Mucosa of descending colon (tissue), 3 donors: ENCODE measurements at places on chromosomes 5 and 9. TPM values are rescaled to one million over a fixed set of nuclear protein-coding genes. Genes with fewer than 3 reads are reported as not detected.

GRCh38 chr5:61333954-61334867 lies 2.2 kb downstream of the ZSWIM6 start:
- DNase-seq = no peak

GRCh38 chr5:923281-923873 lies 30.7 kb downstream of the TRIP13 start:
- peak; percentile 77 for DNase-seq

DNA sequence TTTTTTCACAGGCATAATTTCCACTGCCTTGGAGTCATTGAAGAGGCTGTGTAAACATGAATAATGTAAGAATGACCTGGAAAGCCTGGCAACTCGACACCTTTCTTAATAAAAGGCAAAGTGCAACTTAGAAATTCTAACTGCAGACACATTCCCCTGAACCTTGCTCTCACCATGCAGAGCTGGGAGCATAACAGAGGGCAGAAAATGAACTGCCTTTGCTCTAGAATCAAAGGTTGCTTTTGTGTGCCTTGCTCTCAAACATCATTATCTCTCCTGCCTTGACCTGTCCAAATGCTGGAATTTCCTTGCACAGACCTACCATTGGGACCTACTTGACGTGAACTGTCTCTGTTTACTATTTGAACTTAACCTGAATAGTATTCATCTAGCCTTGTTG lies 462.0 kb upstream of the ZNF462 start:
- DNase-seq = no peak

PDE4D gene
- total RNA-seq = 137 TPM

ZFP2 gene
- 3.2 TPM for total RNA-seq

DNA sequence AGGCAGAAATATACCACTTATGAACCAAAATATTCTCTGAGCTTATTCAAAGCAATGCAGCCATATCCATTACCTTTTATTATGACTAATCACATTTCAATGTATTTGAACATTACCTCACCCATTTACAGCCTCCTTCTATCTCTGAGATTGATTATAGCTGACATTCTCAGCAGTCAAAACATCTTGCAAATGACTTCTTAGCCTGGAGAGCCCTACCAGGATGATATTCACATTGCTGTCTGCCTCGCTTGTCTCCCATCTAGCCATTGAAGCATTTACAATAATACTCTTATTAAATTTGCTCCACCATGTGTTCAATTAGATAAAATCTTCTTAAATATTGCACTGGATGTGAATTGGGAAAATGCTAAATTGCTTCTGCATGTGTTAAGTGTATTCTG lies 1879.9 kb upstream of the ACO1 start:
- no peak for DNase-seq

TMC1 gene
- 0.77 TPM for total RNA-seq

TMOD1 gene
- total RNA-seq = 2.6 TPM

- DNase-seq = no peak
These were observed 5.5 kb upstream of the VAV2 start for GRCh38 chr9:133997584-133997983.

ALDH1A1 gene
- 72.9 TPM for total RNA-seq

DNA sequence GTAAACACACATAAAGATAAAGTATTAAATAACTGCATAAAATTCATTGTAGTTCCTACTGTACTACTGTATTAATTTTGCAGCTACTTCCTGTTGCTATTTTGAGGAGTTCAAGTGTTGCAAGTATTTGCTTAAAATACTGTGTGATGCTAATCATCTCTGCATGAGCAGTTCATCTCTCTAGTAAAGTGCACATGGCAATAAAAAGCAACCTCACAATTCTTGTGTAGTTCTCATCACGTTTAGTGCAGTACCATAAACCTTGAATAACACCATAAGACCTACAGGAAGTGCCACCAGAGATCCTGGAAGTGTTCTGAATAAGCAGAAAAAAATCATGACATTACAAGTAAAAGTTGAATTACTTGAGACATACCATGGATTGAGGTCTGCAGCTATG lies 34.6 kb downstream of the CPLANE1 start:
- no peak for DNase-seq

- no peak for DNase-seq
These were observed 215.2 kb upstream of the KLF4 start for GRCh38 chr9:107704774-107705173.

GRCh38 chr9:38641985-38642864 lies 21.8 kb upstream of the ANKRD18A start:
- DNase-seq = peak; percentile 68

ZNF366 gene
- 1.6 TPM for total RNA-seq

PRDM12 gene
- total RNA-seq = not detected

DNA sequence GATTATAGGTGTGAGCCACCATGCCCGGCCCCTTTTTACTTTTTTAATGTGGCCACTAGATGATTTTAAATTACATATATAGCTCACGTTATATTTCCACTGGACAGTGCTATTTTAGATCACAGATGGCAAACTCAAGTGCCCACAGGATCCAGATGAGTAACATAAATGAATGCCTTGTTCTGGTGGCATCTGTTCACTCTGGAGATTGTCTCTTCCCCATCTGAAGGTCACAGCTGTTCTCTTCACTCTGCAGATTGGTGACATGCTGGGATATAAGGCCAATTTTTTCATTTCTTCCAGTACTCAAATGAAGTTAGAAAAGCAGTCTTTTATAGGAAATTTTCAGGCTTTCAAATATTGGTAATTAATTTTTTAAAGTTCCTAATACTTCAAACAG lies 160.1 kb downstream of the DOCK8 start:
- DNase-seq = no peak

DNA sequence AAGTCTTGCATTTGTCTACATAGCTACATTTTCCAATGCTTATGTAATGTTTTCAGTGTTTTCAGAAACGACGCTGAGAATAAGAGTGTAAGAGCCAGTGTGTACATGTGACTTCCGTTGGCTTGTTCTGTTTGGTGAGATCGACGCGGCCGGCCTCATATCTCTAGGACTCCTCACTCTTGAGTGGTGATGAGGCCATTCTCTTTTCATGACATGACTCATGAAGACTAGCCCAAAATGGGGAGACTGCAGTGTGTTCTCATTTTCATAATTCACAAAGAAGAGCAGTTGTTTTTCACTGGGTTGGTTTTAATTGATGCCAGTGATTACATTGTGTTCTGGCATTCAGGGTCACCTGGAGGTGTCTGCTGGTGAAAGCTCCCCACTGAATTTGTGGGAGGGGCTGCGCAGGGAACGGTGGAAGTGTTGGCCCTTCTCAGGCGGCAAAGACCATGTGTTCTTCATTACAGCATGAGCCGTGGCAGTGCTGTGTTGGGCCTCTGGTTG lies 131.5 kb upstream of the OTULINL start:
- DNase-seq = peak; percentile 24

DNA sequence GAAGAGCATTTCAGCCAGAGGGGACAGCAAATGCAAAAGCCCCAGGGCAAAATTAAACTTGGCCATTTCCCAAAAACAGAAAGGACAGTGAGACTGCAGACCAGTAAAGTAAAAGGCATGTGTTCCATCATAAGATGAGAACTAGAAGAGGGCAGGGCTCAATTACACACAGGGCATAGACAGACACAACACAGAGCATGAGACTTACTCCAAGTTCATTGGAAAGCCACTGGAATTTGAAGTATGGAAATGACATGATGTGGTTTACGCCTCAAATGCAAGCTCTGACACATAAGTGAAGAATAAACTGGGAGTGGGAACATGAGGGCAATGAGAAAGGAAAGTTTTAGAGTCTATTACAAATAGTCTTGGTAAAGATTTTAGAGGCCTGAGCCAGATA lies 446.6 kb upstream of the GRIA1 start:
- DNase-seq = no peak

- DNase-seq = no peak
These were observed 162.1 kb downstream of the CWC27 start for GRCh38 chr5:64930672-64931318.

GRCh38 chr9:21522348-21522747 lies 40.2 kb upstream of the IFNE start:
- no peak for DNase-seq

CDX1 gene
- total RNA-seq = 306 TPM

DMRTA1 gene
- 1.2 TPM for total RNA-seq

GPR151 gene
- total RNA-seq = not detected

DNA sequence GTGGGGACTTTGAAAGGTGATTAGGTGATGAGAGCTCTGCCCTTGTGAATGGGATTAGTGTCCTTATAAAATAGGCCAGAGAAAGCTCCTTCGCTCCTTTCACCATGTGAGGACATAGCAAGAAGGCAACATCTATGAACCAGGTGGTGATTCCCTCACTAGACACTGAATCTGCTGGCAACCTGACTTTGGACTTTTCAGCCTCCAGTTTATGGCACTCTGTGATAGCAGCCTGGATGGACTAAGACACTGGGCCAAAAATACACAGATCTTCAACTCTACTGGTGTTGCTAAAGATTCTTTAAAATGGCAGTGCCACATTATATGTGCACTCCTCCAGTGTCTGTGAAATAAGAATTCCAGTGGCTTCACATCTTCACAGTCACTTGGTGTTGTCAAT lies 41.2 kb upstream of the COL15A1 start:
- DNase-seq = no peak

DNA sequence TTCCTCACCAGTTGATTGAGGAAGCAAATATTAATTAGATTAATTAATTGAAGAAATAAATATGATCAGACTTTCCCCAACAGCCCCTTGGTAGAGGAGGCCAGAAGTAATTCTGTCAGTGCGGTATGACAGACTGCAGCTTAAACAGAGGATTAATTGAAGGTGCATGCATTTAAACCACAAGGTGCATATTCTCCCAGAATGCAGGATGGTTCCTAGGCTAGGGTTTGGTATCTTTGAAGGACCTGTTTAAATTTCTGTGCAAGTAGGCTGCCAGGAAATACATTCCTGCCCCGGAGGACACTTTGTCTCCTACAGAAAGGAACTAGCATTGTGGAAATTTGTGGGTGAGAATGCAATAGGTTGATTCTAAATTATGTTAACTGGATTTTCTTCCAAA lies 50.5 kb upstream of the PALM2AKAP2 start:
- DNase-seq = no peak

DNA sequence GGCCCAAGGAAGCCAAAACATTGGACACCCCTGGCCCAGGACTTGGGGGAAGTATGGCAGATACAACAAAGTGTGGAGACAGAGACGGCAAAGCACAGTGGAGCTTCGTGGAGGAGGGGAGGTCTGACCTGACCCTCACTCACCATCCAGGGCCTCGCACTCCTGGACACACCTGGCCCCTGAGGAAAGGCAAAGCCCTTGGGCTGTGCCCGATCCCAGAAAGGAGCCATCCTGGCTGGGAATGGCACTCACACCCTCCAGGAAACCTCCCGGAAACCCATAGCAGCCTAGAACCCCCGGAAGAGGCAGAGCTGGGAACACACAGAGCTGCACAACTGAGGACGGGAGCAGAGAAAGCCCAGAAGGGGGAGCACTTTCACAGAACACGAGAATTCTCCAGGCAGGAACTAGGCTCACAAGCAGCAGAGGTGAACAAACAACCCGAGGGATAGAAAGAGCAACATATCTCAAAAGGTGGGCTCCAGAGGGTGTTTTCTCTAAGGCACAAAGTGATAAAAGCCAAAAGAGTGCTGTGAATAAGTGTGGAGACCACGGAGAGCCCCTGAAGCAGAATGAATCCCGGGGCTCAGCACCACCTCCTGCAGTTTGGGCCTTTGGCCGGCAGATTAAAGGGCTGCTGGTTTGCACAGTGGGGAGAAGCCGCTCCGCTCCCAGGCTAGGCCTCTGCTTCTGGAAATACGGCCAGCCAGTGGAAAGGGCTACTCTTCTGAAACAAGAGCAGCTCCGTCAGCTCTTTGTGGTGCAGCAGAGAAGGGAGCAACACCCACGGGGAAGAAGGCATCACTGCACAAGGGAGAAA lies 108.2 kb downstream of the UBE2R2 start:
- no peak for DNase-seq

DNA sequence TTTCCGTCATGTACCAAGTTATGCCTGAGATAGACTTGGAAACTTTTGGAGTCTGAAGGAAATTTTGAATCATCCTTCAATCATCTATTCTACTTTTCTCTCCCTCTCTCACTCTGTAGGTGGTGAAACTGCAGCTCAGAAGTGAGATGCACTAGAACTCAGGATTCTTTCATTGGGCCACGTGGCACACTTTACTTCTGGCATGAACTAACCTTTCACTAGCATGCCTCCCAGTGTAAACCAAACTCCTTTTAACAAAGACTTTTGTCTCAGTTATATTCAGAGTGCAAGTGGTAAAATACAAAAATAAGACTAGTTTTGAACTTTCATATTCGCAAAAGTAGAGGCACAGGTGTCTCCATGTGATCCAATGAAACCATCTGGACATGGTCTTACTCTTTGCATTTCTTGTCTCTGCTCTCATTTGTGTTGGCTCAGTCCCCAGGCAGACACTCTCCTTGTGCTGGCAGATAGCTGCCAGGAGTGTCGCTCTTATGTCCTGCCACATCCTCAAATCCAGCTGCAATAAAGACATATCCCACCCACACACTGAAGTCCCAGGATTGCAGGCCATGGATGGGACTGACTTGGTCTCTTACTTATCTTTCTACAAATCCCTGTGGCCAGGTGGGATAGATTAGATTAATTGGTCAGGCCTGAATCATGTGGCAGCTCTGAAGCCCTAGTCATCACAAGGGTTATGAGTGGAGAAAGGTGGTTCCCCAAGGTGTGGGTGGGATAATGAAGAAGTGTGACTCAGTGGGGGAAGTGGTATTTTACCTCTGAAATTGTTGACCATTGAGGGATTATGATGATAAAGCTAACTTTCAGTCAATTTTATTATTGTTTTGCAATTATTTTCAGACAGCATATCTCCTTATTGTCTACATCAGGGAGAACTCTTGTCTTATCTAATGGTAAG lies 267.5 kb downstream of the GABRB2 start:
- no peak for DNase-seq
